ENCODE measurements at places on chromosomes 12 and 14.

GRCh38 chr12:102958073-102958829 lies 777 bp downstream of the ASCL1 start:
- no peak for DNase-seq

DNA sequence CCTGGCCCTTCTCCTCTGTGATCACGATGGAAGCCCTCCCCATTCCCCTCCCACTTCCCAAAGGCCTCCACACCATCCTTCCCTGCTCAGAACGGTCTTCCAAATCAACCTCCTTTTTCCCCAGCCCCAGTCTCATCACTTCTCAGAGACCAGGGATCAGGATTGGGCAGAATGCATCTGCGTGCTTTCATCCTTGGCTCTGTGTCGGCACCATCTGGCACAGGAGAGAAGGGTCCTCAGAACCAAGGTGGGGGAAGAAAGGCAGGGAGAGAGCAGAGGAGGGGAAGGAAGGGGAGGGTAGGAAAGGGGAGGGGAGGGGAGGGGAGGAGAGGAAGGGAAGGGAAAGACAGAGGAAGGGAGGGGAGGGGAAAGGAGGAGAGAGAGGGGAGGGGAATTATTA lies 52.4 kb upstream of the FICD start:
- no peak for DNase-seq

- DNase-seq: no peak
Measured at GRCh38 chr12:106021516-106021915, 117.2 kb downstream of the NUAK1 start.

GRCh38 chr14:48805315-48805714 lies 780.9 kb downstream of the RPS29 start:
- DNase-seq: no peak

- DNase-seq: no peak
Measured at GRCh38 chr12:55074806-55075205, 51.4 kb upstream of the OR9K2 start.

DNA sequence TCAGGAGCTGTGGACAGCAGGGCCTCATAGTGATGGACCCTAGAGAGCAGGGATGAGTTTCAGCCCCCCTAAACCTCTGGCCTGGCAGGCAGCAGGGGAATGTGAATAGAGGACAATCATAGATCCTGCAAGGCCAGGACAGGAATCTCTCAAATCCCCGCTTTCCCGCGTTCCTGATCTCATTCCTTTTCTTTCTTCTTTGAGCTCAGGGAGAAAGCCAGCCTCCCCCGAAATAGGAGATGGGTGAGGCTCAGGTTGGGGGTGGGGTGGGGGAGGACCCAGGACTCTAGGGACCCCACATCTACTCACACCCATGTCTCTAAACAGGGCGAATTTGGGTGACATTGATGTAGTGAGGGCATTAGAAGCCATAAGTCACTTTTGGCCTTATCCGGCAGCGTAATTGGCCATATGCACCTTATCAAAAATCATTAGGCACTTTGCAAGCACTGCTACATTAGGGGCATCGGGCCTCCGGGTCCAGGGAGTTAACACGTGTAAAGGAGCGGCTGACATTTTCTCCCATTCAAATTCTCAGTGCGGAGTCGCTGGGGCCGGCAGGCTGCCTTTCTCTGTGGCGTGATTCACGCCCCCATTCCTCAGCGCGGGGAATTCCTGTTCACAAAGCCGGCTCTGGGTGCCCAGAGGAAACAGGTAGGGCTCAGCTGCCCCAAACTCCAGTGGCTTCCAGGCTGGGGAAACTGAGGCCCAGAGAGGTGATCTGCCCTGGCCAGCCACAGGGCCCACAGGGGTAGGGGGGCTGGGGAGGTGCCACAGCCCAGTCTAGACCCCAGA lies 1.5 kb downstream of the LHX5 start:
- no peak for DNase-seq

- no peak for DNase-seq
Measured at GRCh38 chr12:115378291-115378690, 694.3 kb upstream of the TBX3 start.

DNA sequence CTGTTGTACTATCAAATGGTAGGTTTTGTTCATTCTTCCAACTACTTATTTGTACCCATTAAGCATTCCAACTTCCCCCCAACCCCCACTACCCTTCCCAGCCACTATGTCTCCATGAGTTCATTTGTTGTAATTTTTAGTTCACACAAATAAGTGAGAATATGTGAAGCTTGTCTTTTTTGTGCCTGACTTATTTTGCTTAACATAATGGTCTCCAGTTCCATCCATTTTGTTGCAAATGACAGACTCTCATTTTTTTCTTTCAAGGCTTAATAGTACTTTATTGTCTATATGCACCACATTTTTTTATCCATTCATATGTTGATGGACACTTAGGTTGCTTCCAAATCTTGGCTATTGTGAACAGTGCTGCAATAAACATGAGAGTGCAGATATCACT lies 86.2 kb downstream of the ALG10B start:
- DNase-seq: no peak

DNA sequence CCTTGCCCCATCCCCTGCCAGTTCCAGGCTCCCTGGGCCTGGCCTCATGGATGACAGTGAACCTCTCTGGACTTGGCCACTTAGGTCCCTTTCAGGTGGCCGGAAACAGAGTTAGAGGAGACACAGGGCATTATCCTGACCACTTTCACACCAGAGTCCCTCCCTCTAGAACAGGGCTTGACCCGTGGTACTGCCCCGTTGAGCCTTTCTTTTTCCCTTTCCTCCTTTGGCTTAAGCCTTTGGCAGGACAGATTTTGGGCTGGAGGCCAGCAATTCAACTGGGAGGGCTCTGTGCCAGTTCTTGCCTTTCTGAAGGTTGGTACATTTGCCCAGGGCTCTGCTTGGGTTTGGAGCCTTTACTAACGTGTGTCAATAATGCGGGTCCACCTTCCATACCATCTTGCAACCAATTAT lies 22.8 kb downstream of the TPCN1 start:
- DNase-seq: no peak

DNA sequence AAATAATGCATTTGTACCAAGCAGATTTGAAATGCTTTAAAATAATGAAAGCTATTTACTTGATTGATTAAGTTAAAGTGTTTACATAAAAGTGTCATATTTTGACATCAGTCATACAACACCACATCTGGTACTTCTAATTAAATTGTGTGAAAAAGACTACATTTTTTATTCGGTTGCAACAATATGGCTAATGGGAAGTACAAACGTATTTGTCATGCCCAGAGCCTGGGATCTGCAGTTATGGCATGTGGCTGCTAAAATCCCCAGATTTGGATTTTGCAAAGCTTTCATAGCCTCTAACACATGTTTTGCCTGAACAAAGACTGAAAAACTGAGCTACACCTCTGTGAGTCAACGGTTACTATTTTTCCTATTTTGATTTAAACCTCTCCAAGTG lies 66.6 kb downstream of the LLPH start:
- no peak for DNase-seq

- no peak for DNase-seq
Measured at GRCh38 chr12:22981711-22982110, 356.7 kb downstream of the ETNK1 start.

- no peak for DNase-seq
Measured at GRCh38 chr12:107090711-107091110, 2.6 kb downstream of the CRY1 start.

- no peak for DNase-seq
Measured at GRCh38 chr14:51996148-51996746, 6.9 kb downstream of the RTRAF start.

DNA sequence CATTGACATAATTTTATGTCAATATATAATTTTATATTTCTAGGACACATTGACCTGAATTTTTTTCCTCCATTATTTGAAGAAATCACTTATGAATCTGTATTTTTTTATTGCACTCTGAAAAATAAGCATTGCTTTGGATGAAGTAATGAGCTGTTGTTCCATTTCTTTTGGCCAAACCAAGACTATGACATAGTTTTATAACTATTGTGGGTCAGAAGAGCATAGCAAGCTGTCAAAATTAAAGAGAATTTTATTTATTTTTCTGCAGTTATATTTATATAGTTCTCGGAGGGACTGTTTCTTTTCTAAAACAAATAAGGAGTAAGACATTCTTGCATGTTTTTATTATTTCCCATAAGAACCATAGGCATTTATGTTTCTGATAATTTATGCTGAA lies 8.5 kb downstream of the C12orf75 start:
- DNase-seq: no peak

GRCh38 chr12:81450920-81451739 lies 308.0 kb downstream of the PPFIA2 start:
- no peak for DNase-seq

DNA sequence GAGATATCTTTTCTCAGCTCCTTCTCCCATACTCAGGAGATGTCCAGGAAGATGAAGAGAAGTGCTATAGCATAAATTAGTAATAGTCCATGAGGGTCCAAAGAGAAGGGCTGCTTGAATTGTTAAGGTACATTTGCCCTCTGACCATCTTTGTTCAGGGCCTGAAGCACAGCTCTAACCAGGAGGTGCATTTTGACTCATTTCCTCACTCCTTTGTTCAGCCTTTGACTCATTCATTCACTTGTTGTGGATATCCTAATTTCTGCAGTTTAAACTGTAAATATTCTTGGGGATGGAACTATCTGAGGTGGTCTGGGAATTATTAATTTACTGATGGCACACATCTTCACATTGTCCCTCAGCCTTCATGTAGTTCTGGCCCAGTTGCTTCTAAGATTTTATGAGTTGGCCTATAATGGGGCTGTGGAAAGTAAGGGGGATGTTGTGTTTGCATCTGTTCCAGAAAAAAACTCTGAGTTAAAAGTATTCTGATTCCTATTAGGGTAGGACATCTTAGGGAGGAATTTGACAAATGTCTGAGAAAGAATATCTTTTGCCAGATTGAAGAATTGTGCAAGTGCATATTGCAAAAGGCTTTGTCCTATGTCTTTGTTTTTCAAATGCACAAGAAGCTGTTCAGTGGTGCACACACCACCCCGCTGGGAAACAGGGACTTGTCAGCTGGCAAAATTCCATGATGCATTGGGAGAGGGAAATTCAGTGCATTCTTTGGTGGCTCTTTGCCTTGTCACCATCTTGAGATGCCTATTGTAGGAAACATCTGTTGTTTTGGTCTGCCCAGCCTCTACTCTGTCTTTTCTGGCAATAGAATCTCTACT lies 22.1 kb downstream of the SMOC1 start:
- no peak for DNase-seq

- no peak for DNase-seq
Measured at GRCh38 chr12:25759752-25760151, 198.7 kb upstream of the RASSF8 start.

DNA sequence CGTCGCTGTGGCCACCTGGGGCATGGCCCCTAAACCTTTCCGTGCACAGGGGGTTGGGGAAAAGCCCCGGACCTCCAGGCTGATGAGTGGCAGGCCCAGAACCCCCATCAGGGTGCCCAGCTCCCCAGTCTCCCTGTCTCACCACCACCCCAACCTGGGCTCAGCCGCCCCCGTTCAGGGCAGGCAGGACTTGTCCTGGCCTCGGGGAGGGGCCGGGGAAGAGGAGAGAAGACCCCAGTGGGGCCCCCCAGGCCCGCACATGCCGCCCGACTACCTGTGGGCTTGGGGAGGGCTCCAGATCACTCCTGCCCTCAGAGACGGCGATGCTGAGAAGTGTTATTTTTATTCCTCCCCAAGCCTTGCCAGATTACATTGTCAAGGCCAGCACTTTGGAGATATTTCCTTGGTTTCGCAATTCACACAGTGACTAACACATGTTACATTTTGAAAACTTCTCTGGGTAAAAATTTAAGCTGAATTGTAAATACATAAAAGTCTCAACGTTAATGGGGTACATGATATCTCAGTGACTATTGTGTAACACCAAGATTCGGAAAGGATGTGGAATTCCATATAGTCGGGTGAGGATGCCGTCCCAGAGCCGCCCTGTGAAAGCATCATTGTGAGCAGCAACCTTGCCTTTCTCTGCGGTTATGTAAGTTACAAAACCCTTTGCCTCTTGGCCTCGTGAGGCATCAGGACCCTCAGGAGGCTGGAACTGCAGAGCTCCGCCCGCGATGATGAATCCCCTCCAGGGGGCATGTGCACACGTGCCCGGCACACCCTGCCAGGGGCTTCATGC lies 85.6 kb upstream of the DIO3 start:
- DNase-seq: no peak
